ENCODE measurements at places on chromosomes 1 and 21. TPM values are rescaled to one million over a fixed set of nuclear protein-coding genes. Genes with fewer than 3 reads are reported as not detected.

POFUT2 gene
- 154 TPM for total RNA-seq

TEKT2 gene
- not detected for total RNA-seq

HES4 gene
- 6.2 TPM for total RNA-seq

MEX3A gene
- total RNA-seq: 3.3 TPM

MYOG gene
- total RNA-seq: not detected

ATP5PO gene
- 138 TPM for total RNA-seq

APCS gene
- total RNA-seq: not detected

AMY1C gene
- not detected for total RNA-seq

OR2T33 gene
- total RNA-seq: not detected

SLC35F3 gene
- total RNA-seq: 0.30 TPM

RHOU gene
- total RNA-seq: 2.8 TPM

TRAPPC3 gene
- 119 TPM for total RNA-seq

TRNP1 gene
- total RNA-seq: 14.8 TPM

SCCPDH gene
- 42.5 TPM for total RNA-seq

SEC16B gene
- total RNA-seq: 3.6 TPM

CAPN8 gene
- total RNA-seq: not detected

MFAP2 gene
- 34.6 TPM for total RNA-seq

CELA3A gene
- not detected for total RNA-seq

DYRK1A gene
- total RNA-seq: 53.5 TPM

RBBP4 gene
- total RNA-seq: 113 TPM

KCNJ15 gene
- 1.8 TPM for total RNA-seq

NCF2 gene
- not detected for total RNA-seq

FCER1G gene
- total RNA-seq: 0.59 TPM

HHIPL2 gene
- total RNA-seq: not detected

RTCA gene
- total RNA-seq: 66.6 TPM

SLFNL1 gene
- total RNA-seq: 0.89 TPM

ILDR2 gene
- not detected for total RNA-seq

OR10Z1 gene
- total RNA-seq: not detected

KHDC4 gene
- 32.8 TPM for total RNA-seq

MTARC2 gene
- total RNA-seq: 1.4 TPM

LCE2C gene
- not detected for total RNA-seq

PRRC2C gene
- 45.4 TPM for total RNA-seq

CLIC6 gene
- total RNA-seq: not detected

OLFML2B gene
- 1.5 TPM for total RNA-seq

LCE2A gene
- not detected for total RNA-seq

DHRS3 gene
- 520 TPM for total RNA-seq

RFX5 gene
- 53.5 TPM for total RNA-seq

TMEM167B gene
- 33.0 TPM for total RNA-seq

ALX3 gene
- not detected for total RNA-seq

LYSMD1 gene
- total RNA-seq: 4.8 TPM

KIF17 gene
- 1.2 TPM for total RNA-seq

DCAF6 gene
- 66.5 TPM for total RNA-seq

PRRX1 gene
- 11.0 TPM for total RNA-seq

LRRC71 gene
- 0.37 TPM for total RNA-seq

IVL gene
- total RNA-seq: 1.1 TPM

NAV1 gene
- total RNA-seq: 123 TPM

LINGO4 gene
- total RNA-seq: not detected

VSIG8 gene
- total RNA-seq: not detected

DYRK3 gene
- total RNA-seq: 34.5 TPM

PTGER3 gene
- total RNA-seq: under 0.01 TPM

CDK18 gene
- 0.89 TPM for total RNA-seq

CFAP74 gene
- total RNA-seq: not detected

NR1I3 gene
- total RNA-seq: not detected

BACH1 gene
- total RNA-seq: 72.8 TPM

NRIP1 gene
- 124 TPM for total RNA-seq
